HS-5 (cell line): ENCODE measurements at places on chromosomes 7 and 10.
A peak's percentile ranks its signal among the peaks of the same experiment; 100 is the strongest.

- DNase-seq = peak; percentile 43
These were observed 603.4 kb downstream of the SORCS1 start for GRCh38 chr10:106560925-106561640.

DNA sequence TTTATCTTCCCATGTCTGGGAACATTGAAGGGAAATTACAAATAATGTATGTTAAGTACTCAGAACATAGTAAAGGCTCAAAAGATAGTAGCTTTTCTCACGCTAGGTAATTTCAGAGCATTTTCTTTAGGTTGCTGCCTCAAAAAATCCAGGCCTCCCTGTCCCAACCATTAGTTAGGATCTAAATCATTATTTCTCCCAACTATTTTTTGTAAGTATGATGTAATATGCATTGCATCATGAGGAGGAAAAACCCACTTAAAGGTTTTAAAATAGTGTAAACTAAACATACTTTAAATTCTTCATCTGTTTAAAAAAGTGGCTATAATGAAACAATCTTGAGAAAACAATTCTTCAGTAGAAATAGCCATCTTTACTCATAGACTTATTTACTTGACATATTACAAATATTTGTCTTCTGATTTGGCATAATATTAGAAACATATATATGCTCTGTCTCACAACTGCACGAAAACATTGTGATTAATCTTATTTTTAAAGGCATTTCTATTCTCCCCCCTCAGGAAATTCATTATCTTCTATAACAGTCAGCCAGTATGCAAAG, 329.3 kb downstream of the ELMO1 start:
- DNase-seq = peak; percentile 47

GRCh38 chr10:58028597-58029366, 238.9 kb downstream of the IPMK start:
- DNase-seq = peak; percentile 89

- DNase-seq = no peak
These were observed 198.3 kb upstream of the ZNF32 start for GRCh38 chr10:43846968-43847367.

- DNase-seq = peak; percentile 95
These were observed 38.9 kb upstream of the CPXM2 start for GRCh38 chr10:123930340-123931001.

GRCh38 chr10:122112625-122113160, 123.7 kb downstream of the TACC2 start:
- no peak for DNase-seq

- DNase-seq = peak; percentile 25
These were observed 21.3 kb downstream of the TMEM176B start for GRCh38 chr7:150778738-150779301.

DNA sequence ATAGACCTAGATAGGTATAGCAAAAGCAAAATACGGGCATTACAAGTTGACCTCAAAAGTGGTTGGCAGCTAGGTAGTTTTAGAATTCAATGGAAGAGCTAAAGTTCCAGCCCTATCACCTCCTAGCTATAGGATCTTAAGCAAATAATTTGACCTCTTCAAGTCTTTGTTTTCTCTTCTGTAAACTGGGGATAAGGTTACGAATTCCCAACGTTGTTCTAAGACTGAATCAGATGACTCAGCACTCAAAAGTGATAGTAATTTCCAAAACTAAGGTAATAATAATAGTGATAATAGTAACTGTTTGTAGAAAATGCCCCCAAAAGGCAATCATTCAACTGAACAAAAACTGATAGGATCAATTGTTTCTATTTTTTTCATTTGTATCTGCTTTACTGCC, 445.2 kb downstream of the KCNMA1 start:
- no peak for DNase-seq

- DNase-seq = no peak
These were observed 8.8 kb upstream of the STEAP4 start for GRCh38 chr7:88315522-88315921.

GRCh38 chr10:75957314-75958120, 526.1 kb downstream of the LRMDA start:
- no peak for DNase-seq

GRCh38 chr10:31896968-31897384, 31.7 kb downstream of the ARHGAP12 start:
- DNase-seq = no peak
